Right ventricle myocardium inferior (tissue), 1 donor: ENCODE measurements at places on chromosomes 5 and 9.

DNA sequence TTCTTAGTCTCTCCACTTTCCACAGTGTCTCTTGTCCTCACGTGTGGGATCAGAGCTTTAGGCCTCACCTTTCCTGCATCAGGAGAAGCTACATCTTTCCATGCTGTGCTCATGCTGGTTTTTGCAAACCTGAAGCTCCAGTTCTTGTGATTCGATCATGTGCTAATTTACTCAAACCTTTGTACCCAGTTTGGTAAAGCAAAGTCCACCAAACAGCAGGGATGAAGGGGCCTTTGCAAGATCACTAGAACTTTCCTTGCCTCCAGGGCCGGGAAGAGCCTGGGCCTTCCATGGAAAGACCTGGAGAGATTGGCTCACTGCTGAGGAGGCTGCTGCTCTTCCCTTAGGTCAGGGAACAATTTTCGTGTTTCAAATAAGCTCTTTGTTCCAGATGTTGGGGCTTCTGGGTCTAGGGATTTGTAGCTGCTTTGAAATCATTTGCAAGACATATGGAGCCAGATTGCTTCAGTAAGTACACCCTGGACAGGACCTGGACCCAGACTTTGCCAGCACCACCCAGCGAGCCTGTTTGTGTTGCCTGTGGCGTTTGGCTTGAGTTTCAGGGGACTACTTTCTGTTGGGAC, 18.7 kb upstream of the SPATA31E1 start:
- no peak for DNase-seq

- no peak for DNase-seq
These were observed 21.3 kb downstream of the NAIF1 start for GRCh38 chr9:128045831-128046230.

GRCh38 chr9:98884849-98885248, 58.9 kb upstream of the COL15A1 start:
- DNase-seq = no peak

DNA sequence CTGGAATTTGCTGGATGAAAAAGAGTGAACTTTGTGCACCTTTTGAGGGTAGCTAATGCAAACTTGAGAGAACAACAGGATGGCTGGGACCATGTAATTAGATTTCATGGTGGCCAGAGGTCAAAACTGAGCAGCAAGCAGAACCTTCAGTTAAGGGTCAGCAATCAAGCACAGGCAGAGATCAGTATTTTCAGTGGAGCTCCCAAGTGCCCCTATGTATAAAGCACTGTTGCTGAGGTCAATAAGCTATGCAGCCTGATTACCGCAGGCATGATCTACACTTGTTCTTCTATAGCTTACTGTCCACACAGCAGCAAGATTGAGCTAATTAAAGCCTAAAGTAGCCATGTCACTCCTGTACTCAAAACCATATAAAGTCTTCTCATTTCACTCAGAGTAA, 62.1 kb upstream of the TMC1 start:
- DNase-seq = no peak

GRCh38 chr5:39131210-39132127, 57.3 kb upstream of the RICTOR start:
- no peak for DNase-seq

DNA sequence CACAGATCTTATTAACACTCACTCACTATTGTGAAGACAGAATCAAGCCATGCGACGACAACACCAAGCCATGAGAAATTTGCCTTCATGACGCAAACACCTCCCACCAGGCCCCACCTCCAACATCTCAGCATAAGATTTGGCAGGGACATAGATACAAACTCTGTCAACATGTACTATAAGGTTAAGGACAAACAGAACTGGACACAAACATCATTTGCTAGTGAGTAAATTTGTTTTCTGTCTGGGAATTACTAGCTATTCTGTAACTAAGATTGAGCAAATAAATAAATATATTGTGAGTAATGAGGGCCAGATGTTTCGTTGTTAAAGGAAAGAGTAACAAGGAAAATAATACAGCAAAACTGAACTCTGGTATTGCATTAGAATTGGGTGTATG, 15.7 kb upstream of the KCNN2 start:
- DNase-seq = no peak

DNA sequence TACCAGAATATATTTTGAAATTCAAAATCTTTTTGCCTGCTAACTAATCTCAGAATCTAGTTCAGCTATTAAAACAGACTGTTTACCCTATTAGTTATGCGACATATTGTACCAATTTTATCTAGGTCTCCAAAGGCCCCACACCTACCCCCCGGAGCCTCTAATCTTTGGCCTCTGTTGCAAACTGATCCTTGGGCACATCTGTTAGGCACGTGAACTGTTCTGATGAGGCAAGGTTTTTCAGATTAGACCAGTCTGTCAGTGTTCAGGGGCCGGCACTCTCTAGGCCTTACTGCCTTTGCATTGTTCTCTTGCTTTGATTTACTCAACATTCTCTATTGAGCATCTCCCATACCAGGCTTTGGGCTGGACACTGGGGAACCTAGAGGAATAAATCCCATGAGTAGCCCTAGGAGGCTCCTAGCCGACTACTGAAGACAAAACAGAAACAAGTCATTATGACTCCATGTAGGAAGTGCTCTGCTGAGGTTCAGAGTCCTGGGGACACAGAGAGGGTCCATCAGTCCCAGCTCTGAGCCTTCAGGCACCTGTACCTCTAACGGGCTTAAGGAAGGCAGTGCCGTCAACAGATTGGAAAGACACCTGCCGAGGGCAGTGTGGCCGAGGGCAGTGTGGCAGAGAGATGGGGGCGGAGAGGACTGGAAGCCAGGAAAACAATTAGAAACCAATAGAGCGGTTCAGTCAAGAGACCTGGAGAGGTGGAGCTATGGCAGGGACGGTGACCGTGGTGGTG, 245.1 kb downstream of the AOPEP start:
- DNase-seq = no peak

DNA sequence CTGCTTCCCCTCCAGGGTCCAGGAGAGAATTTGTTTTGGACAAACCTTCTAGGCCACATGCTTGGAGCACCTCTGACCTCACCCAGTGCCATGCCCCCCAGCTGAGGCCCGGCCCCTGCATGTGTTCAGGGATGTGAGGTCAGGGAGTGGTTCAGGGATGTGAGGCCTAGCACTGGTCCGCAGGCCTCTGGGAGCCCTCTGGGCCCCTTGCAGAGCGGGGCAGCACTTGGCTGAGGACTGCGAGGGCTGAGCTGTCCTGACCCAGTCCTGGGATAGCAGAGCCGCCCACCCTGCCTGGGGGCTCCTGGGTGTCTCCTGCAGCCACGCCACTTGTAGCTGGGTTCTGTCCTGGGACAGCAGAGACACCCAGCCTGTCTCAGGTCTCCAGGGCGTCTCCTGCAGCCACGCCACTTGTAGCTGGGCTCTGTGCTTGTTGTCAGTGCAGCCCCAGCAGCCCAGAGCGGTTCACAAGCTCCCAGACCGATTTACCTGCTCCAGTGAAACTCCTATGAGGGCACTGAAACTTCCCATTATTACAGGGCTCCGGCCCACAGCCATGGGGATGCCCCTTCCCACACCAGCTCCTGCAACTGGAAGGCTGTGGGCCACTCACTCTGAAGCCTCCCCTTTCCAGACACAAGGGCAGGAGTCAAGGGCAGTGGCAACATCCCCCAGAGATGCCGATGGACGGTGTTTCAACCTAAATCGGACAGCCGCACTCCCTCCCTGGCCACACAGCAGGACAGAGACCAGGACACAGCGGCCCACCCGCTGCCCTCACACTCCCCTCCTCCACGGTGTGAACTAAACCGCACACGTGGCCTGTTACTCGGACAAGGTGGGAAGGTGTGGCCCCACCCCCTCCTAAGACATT, 5.4 kb upstream of the CEP72 start:
- no peak for DNase-seq

- no peak for DNase-seq
These were observed 154.8 kb downstream of the SIL1 start for GRCh38 chr5:139043157-139043905.
